ENCODE measurements at places on chromosomes 12 and 14.

DNA sequence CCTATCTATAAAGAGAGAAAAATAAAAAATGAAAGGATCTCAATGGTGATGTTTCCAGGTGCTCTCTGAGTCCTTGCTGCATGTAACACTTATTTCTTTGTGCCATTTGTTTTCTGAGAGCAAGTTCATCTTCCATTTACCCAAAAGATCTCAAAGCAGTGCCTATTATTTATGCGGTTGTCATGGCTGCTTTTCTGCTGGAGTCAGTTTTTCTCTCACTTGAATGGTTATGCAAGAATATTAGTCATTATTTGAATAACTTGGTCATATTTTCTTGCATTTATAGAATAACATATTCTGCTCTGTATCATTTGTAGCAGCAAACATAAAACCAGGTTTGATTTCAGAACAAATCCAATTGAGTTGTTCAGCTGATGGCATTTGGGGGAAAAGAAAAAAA is 141.8 kb upstream of the G2E3 start:
- no peak for DNase-seq

- no peak for DNase-seq
These were observed 46.8 kb downstream of the TRMT5 start for GRCh38 chr14:60933920-60934655.

DNA sequence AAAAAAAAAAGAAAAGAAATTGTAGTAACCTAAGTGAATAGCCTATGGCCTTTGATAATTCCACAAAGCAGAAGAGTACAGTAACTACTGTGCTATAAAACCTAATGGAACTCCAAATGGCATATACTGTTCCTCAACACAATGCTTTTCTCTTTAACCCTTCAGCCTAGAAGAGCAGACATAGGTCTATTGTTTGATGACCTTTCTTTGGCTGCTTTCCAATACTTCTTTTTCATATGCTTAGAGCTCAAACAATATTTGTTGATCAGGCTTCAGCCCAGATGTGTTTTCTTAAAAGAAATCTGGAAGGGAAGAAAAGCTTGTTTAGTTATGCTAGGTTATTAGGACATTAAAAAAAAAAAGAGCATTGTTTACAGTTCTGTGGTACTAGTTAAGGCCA is 116.4 kb downstream of the NTN4 start:
- DNase-seq, result no peak

DNA sequence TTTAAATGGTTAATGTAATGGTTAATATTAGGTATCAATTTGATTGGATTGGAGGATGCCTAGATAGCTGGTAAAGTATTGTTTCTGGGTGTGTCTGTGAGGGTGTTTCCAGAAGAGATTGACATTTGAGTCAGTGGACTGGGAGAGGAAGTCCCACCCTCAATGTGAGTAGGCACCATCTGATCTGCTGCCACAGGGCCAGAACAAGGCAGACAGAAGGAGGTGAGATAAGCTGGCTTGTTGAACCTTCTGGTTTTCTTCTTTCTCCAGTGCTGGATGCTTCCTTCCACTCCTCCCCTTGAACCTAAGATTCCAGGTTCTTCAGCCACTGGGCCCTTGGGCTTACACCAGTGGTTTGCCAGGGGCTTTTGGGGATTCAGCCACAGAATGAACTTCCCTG is 756.5 kb upstream of the LRFN5 start:
- no peak for DNase-seq

- DNase-seq, result no peak
These were observed 15.4 kb downstream of the GALNT9 start for GRCh38 chr12:132314035-132314434.

- no peak for DNase-seq
These were observed 2.6 kb downstream of the MLEC start for GRCh38 chr12:120689397-120690082.

- DNase-seq, result no peak
These were observed 173.9 kb downstream of the TSPAN9 start for GRCh38 chr12:3251067-3251466.

DNA sequence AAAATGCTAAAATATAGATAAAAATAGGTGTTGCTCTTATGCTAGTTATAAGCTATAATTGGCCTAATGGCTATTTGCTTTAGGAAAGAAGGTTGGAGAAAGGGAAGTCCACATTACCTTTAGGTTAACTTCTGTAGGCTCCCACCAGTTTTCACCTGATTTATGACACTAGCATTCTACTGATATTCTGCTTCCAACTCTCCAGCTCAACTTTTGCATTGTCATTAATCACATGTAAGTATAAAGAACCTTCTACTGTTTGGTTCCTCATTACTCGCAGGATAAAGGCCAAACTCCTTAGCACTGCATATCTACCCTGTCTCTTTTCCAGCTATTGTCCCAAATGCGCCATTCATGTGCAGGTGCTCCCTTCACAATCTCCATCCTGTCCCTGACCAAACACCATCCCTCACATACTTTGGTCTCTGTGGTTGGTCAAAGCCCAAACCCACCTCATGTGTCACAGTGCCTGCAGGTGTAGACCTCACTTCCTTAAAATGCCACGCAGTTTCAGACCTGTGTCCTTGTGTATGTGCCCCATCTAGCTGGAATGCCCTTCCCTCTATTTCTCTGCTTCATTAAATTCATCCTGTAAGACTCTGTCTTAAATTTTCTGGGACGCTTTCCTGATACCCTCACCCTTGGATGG is 3.3 kb downstream of the DDHD1 start:
- no peak for DNase-seq

DNA sequence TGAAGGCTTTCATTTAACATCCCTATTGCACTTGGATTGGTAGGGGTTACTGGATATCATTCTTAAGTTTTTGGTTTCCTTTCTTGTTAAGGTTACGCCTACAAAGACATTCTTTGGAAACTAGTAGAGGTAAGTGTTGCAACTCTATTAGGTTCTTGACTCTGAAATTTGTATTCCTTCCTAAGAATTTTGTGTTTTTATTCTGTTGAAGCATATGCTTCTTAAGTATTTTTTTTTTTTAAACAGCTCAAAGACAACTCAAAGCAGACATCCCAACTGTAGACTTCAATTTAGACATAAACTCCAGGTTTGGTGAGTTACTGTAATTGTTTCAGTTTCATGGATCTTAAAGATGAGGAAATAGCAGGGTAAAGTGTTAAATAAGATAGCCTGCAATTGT is 1.1 kb upstream of the RBMS2 start:
- DNase-seq, result no peak

GRCh38 chr12:105355752-105356151 is 25.3 kb downstream of the C12orf75 start:
- no peak for DNase-seq

DNA sequence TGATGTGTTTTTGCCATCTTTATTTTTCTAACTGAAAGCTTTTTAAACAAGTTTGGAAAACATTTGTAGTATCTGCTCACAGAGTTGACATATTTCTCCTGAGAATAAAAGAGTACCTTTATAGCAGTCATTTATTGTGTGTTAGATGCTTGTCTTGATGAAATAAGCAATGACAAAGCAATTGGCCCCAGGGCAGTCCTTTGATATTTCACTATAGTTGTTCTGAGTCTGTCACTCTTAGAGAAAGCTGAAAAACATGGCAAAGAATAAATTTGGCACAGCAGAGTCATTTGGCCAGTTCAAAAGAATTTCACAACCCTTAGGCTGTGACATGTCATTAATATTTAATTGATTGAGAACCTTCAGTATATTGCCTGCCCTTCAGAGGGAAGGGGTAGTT is 166.2 kb downstream of the PTPRO start:
- DNase-seq, result no peak

- no peak for DNase-seq
These were observed 23.4 kb upstream of the ZNF641 start for GRCh38 chr12:48374164-48374563.

GRCh38 chr14:74515891-74516412 is 22.4 kb downstream of the ISCA2 start:
- DNase-seq, result no peak

GRCh38 chr12:130132831-130133511 is 29.3 kb upstream of the FZD10 start:
- no peak for DNase-seq

GRCh38 chr12:116450406-116450910 is 108.7 kb upstream of the MAP1LC3B2 start:
- DNase-seq, result no peak

- no peak for DNase-seq
These were observed 182.6 kb downstream of the SLC25A21 start for GRCh38 chr14:36989806-36990205.

- peak; percentile 17 for DNase-seq
These were observed 21.9 kb downstream of the RNFT2 start for GRCh38 chr12:116759783-116760621.

DNA sequence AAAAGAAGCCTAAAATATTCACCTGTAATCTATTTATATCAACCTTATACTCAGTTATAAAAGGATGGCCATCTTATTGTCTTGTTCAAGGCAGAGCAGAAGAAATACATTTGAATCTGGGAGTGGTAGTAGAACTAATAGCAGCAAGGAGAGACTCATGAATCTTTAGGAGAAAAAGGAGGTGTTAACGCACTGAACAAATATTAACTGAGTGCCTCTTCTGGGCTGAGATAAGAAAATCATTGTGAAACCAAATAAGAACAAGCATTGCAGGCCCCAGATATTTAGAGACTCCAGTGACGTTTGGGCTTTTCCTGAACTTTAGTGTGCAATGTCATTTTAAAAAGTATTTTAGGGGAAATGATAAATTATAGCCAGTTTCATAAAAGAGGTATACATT is 790.6 kb downstream of the DIO2 start:
- DNase-seq, result no peak

- DNase-seq, result no peak
These were observed 21.9 kb downstream of the JDP2 start for GRCh38 chr14:75449696-75450095.

- no peak for DNase-seq
These were observed 35.8 kb upstream of the RNU6-7 start for GRCh38 chr14:32166029-32166428.

DNA sequence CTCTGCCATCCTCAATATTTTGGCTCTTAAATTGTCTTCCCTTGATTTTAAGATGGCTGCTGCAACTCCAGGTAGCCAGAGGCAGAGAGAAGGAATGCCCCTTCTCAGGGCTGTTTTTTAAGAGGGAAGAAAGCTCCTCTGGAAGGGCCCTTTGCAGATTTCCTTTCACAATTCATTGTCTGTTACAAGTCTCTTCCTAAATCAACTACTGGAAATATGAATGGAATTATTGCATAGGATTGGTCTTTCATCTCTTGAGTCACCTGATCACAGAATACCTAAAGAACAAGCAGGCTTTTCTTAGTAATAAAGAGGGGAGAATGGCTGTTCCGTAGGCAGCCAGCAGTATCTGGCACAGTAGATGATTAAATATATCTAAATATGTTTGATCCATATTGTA is 118.5 kb downstream of the ANO6 start:
- no peak for DNase-seq

GRCh38 chr14:91155626-91156089 is 41.8 kb downstream of the DGLUCY start:
- DNase-seq, result no peak

DNA sequence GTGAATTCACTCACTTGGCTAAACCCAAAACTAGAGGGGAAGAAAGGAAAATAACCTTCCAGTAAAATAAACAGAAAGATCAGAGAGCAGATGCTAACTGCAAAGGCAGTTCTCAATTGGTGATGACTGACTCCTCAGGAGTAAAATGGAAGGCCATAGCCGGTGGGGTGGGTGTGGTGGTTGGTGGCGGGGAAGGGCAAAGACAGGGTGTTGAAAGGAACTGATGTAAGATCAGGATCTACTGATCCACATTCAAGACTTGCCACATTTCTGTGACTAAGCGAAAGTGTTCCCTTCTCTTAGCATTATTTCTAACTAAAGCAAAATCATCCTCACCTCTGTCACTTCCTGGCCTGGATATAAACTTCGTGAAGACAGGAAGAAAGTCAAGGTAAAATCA is 26.3 kb upstream of the TC2N start:
- peak; percentile 47 for DNase-seq

DNA sequence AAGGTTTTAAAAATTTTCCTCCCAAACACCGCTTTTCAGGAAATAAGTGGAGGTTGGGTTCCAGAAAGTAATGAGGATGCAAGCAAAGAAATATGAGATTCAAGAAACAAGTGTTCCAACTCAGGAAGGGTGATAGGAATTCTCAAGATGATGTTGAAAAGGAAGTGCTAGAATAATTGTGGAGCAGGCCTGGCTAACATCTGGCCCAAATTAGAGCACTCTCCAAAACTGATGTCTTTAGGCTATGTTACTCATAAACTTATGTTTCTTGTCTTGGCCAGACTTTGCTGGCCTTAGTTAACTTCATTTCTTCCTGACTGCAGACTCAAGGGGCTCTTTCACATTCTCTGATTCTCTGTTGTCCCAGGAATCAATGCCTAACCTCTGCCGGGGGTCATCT is 116.3 kb downstream of the TMTC3 start:
- no peak for DNase-seq

DNA sequence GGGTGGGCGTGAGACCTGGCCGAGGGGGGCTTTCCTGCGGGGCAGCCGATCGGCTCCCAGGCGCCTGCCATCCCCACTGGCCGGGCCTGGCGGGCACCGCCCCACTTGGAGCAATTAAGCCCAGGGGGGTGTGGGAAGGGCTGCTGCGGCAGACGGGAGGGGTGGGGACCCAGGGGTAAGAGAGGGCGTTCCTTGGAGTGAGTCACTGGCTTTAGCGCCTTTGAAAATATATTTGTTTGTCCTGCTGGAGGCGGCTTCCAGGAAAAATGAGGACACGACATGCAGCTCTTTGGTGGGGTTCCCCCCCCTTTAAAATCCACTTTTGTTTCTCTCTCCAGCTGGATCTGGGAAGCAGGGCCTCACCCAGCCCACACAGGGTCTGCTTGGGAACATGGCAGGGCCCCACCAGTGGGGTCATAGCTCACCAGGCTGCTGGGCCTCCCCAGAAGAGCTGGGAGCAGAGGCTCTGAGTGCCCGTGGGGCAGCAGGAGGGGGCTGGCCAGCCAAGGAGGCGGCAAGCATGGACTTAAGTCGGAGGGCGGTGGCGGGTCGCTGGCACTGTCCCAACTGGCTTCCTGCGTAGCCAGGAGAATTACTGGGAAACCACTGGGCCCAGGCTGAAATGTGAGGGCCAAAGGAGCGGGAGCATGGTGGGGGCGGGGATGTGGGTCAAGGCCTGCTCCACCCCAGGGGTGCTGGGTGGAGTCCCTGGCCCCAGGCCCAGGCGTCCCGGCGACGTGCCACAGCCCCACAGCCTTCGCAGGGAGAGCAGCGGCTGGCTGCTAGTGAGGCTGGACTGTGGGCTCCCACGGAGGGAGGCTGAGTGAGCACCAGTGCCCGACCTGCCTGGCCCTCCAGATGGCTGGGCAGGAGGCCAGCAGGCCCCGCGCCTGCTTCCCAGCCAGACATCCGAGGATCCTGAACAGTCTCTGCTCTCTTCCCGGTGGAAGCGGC is 128.0 kb downstream of the RFLNA start:
- DNase-seq, result no peak

Measured in stimulated activated CD4-positive, alpha-beta T cell treated with anti-CD3 and anti-CD28 coated beads, Interleukin-12 subunit alpha, Interleukin-12 subunit beta, amount 100 ng/mL, for 48 hours (primary cell).